ENCODE measurements at places on chromosomes 16 and 17.

DNA sequence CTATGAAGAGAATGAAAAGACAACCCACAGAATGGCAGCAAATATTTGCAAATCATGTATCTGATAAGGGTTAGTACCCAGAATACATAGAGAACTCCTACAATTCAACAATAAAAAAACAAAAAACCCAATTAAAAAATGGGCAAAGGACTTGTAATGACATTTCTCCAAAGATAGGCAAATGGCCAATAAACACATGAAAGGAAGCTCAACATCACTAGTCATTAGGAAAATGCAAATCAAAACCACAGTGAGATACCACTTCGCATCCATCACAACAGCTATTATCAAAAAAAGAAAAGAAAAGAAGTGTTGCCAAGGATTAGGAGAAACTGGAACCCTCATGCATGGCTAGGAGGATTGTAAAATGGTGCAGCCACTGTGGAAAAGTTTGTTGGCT lies 45.1 kb upstream of the ARL6IP1 start:
- no peak for DNase-seq

DNA sequence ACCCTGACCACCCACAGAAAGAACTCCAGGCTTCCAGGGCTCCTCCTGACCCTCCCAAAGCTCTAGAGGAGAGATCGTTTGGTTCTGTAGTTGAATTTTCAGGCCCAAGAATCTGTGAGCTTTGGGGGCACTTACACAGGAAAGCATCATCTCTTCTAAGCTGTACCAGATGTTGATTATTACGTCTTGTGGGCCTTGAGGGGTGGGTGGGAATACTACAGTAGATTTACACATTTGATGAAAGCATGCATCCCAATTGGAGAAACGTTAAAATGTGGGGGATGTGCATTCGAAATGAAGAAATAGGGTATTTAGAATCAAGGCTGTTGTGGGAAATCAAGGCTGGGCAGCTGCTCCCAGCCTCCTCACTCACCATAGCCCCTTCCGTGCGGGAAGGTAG lies 61.9 kb downstream of the MGAT5B start:
- no peak for DNase-seq

DNA sequence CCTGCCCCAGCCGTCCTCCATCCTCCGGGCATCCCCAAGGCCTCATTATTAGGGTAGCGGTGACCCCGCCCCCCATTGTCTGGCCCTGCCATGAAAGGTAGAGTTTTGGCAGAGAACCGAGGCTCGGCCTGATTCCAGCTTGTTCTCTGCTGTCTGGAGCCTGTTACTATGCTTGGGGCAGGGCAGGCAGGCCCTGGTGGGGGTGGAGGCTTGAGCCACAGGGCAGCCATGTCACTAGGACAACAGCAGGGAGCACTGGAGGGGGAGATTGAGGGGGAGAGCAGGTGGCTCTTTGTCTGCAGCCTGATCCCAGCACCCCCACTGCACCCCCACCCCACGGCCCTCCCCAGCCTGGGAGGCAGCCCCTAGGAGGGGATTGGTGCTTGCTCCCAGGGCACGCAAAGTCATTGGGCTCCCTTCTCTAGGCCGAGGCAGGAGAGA lies 15.4 kb downstream of the RHBDL3 start:
- DNase-seq, result no peak

- DNase-seq, result no peak
Observed at GRCh38 chr16:77758508-77758907, 29.9 kb upstream of the VAT1L start.

DNA sequence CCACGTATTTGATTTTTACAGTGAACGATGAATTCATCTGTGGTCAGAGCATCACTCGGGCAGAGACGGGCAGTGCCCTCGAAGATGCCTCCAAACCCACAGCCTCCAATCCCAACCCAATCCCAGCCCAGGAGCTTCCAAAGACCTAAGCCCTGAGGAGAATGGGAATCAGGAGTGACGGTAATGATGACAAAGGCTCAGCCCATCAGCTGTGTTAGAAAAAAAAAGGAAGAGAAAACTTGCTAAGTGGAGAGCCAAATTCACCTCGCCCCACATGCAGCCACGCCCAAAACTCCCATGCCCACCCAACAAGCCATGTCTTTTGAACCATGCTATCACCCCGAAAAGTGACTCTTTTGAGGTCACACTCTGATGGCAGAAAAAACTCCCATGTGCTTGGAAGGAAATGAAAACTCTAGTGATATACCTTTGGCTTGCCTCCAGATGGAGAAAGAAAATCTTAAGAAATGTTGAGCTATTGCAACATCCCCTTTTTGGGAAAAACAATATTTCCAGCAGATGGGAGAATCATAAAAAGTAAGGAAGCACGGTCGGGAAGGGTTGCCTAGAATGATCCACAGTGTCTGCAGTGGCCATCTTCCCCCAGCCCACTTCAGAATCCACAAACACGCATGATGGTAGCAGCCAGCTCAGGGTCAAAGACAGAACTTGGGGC lies 37.7 kb downstream of the XYLT1 start:
- no peak for DNase-seq
